GM03348 (cell line): ENCODE measurements at places on chromosomes 1 and 21.

DNA sequence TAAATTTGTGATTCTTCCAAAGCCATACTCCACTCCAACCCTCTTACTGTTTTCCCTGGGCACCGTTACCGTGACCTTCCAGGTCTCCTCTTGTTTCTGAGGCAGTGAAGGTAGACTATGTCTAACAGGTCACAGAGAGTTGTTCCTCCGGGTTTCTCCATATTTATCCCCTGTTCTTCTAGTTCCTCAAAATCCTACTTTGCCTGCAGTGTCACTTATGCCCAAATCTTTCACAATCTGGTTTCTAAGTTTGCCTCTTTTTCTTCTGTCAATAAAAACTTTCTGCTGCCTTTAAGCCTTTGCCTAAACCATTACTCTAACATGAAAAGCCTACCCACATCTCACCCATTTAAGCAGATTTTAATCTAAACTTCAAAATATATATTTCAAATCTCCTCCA is 87.7 kb downstream of the C4BPA start:
- no peak for DNase-seq

DNA sequence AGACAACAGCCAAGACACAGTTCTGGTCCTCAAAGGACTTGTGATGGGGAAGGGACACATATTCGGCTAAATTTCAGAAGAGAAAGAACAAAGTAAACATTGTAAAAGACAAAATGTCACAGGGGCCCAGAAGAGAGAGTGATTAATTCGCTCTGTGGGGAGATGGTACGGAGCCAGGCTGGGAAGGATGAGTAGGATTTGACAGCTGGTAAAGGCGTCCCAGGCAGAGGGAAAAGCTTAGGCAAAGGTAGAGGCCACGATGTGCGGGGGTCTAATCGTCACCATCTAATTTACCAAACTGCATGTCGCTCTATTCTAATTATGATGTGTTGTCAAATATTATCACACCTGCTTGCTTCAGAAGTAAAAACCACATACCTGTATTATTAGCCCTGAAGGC is 17.3 kb upstream of the EFNA1 start:
- DNase-seq = no peak

- no peak for DNase-seq
Observed at GRCh38 chr1:210321131-210321530, 7.6 kb upstream of the HHAT start.

GRCh38 chr1:242544071-242544470 is 19.6 kb upstream of the PLD5 start:
- DNase-seq = no peak

GRCh38 chr21:17201741-17202260 is 311.0 kb upstream of the CXADR start:
- no peak for DNase-seq

GRCh38 chr1:201653233-201653632 is 114.3 kb downstream of the NAV1 start:
- DNase-seq = no peak

GRCh38 chr21:34730756-34731445 is 62.1 kb downstream of the CLIC6 start:
- no peak for DNase-seq

- no peak for DNase-seq
Observed at GRCh38 chr1:228842094-228842775, 107.0 kb downstream of the RHOU start.

DNA sequence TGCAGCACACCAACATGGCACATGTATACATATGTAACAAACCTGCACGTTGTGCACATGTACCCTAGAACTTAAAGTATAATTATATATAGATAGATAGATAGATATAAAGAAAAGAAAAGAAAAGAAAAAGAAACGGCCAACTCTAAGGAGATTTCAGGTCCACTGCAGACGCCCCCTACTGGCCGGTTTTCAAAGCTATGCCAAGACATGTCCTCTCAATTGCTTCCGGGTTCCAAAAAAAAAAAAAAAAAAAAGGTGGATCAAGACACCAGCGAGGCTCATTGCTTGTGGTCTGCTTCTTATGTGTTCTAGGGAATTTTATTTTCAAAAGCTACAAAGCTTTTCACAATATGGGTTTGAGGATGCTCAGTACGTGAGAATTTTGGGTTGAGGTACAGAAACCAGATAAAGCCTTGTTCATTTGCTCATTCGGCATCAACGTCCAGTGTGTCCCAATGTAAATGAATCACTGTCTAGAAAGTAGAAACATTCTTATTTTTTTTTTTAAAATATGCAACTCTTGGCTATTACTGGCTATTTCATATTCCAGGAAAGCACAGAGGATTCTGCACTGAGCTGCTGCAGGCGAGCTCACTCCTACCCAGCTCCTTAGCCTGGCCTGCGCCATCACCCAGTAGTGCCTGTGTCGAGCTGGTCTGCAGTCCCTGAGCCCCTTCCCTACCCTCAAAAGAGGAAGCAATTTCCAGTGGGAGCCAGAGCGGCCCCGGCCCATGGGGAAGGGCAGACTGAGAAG is 643.0 kb downstream of the KIF26B start:
- no peak for DNase-seq

DNA sequence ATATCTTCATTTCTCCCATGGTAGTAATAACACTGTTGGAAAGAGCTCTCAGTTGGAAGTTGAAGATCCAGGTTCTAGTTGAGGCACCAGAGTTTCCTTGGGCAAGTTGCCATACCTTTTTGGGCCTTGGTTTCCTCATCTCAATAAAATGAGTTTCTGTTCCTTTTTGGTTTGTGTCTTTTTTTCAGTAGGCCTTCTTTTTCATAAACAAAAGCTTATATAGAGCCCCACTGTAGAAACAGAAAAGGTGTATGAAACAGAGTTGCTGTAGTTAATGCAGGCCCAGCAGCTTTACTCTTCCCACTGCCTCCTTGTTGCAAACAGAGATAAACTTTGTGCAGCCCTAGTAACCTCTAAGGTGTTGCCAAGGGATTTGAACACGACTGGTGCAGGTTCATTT is 41.7 kb downstream of the WNT4 start:
- no peak for DNase-seq

GRCh38 chr21:42695697-42696380 is 42.4 kb downstream of the PDE9A start:
- DNase-seq = no peak
